ENCODE measurements at places on chromosomes 16 and 17.

DNA sequence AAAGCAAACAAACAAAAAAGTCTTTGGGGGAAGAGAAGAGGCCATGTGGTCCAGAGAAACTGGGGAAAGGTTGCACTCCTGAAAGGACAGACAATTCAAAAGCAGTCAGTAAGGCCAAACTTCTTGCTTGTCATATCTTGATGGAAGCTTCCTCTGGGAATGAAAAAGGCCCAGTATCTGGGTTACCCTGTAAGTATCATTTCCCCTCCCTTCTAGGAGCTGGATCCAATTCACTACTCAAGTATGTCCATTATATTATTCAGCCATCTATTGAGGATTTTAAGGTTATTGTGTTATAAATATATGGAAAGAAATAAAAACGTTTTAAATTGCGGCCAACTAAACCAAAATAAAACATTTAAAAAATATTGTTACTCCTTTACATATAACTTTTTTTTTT lies 26.0 kb upstream of the MON1B start:
- DNase-seq: no peak

DNA sequence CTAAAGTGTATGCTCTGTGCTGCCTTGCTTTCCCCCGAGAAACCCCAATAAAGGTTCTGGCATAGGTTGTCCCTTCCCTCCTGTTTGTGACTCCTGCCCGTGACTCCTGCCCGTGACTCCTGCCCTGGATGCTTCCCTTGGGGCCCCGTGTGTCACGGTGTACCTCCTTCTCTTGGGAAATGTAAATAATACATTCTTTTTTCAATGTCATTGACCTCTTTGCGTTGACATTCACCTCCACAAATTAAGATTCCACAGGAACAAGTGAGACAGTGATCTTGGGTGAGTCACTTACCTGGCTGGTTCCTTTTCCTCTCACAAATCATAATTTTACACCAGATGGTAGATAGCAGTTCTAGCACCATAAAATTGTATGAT lies 632 bp downstream of the CCL15 start:
- DNase-seq: no peak

DNA sequence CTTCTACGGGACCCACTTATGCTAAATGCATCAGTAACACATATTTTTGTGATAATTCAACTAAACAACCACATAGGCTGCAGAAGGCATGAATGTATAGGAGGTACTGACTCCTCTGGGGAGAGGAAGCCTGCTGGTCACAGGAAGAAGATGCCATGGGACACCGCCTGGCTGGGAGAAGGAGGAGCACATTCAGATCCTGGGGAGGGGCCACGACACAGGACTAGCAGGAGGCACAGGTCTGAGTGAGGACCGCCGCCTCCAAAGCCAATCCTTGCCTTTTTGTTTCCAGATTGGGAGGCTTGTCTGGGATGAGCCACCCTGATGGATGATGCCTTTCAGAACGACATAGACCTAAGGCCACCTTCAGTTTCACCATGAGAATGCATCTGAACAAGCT lies 34.6 kb downstream of the MBTPS1 start:
- no peak for DNase-seq

- DNase-seq: no peak
Measured at GRCh38 chr16:76705892-76706291, 428.7 kb downstream of the CNTNAP4 start.
